CD8-positive, alpha-beta memory T cell (primary cell): ENCODE measurements at places on chromosomes 2 and 18. TPM values are rescaled to one million over a fixed set of nuclear protein-coding genes. Genes with fewer than 3 reads are reported as not detected.
A peak's percentile ranks its signal among the peaks of the same experiment; 100 is the strongest.

DNA sequence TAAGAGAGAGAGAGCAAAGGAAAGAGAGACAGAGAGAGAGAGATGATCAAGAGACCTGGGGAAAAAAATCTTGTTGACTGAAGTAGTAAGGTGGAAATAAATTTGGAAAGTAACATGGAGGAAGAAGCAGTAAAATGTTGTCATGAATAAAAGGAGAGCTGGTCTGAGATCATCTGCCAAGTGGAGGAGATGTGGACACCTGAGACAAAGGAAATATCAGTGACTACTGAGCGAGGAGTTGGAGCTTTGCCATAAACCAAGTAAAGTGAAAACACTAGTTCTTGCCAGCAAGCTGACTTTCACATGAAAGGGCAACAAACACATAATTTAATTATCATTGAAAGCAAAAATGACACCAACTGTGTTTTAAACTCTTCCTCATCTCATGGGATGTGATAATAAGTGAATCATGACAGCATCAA, 49.0 kb upstream of the DSG1 start:
- H3K36me3 ChIP-seq = no peaks in the 10 kb centered on the region
- no peaks in the 10 kb centered on the region for H3K27me3 ChIP-seq
- DNase-seq = no peak
- H3K4me1 ChIP-seq = no peaks in the 10 kb centered on the region
- H3K27ac ChIP-seq = no peak overlapping the region
- H3K4me3 ChIP-seq = no peak overlapping the region

GRCh38 chr18:58391932-58392323, 237.0 kb downstream of the ALPK2 start:
- no peaks in the 10 kb centered on the region for H3K27me3 ChIP-seq
- DNase-seq = no peak
- no peak overlapping the region for H3K4me3 ChIP-seq
- H3K4me1 ChIP-seq = no peaks in the 10 kb centered on the region
- H3K36me3 ChIP-seq = no peaks in the 10 kb centered on the region

MC4R gene
- not detected for total RNA-seq

GRCh38 chr2:231648579-231649174, 56.0 kb downstream of the TEX44 start:
- H3K4me1 ChIP-seq = no peaks in the 10 kb centered on the region

DNA sequence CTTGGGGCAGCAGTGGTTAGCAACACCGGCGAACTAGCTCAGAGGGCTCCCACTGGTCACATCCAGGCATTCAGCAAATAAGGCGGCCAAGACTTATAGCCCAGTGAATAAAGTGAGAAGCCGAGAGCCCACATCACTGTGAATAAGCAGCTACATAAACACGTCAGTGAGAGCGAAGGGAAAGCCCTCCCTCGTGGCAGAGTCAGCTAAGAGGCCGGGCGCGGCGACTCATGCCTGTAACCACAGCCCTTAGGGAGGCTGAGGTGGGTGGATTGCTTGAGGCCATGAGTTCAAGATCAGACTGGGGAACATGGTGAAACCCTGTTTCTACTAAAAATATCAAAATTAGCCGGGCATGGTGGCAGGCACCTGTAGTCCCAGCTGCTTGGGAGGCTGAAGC, 5.2 kb downstream of the D2HGDH start:
- no peaks in the 10 kb centered on the region for H3K27me3 ChIP-seq
- H3K27ac ChIP-seq = no peak overlapping the region
- H3K4me3 ChIP-seq = no peak overlapping the region
- peaks cover 26% of the 10 kb centered on the region for H3K4me1 ChIP-seq

- H3K27ac ChIP-seq = no peak overlapping the region
- no peaks in the 10 kb centered on the region for H3K4me1 ChIP-seq
- no peaks in the 10 kb centered on the region for H3K36me3 ChIP-seq
- no peak overlapping the region for H3K4me3 ChIP-seq
Observed at GRCh38 chr2:153110486-153110885, 368.1 kb downstream of the RPRM start.

AKAIN1 gene
- total RNA-seq = not detected

ZNF407 gene
- total RNA-seq = 14.9 TPM

DNA sequence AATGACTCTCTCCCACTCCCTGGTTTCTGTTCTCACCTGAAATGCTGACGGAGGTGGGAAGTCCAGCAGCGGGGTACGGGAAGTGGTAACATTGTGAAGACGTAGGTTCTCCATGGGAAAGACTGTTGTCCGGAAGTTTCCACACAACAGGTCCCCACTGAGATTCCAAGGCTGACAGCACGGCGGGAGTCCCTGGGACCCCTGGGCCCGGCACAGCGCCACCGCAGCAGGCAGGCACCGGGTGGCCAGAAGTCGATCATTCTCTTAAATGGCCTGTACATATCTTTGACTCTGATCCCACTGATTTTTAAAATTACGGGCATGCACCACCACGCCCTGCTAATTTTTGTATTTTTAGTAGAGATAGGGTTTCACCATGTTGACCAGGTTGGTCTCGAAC, 201.0 kb upstream of the SALL3 start:
- no peak overlapping the region for H3K27ac ChIP-seq
- no peaks in the 10 kb centered on the region for H3K27me3 ChIP-seq
- H3K4me3 ChIP-seq = no peak overlapping the region
- DNase-seq = no peak
- H3K4me1 ChIP-seq = no peaks in the 10 kb centered on the region

DNA sequence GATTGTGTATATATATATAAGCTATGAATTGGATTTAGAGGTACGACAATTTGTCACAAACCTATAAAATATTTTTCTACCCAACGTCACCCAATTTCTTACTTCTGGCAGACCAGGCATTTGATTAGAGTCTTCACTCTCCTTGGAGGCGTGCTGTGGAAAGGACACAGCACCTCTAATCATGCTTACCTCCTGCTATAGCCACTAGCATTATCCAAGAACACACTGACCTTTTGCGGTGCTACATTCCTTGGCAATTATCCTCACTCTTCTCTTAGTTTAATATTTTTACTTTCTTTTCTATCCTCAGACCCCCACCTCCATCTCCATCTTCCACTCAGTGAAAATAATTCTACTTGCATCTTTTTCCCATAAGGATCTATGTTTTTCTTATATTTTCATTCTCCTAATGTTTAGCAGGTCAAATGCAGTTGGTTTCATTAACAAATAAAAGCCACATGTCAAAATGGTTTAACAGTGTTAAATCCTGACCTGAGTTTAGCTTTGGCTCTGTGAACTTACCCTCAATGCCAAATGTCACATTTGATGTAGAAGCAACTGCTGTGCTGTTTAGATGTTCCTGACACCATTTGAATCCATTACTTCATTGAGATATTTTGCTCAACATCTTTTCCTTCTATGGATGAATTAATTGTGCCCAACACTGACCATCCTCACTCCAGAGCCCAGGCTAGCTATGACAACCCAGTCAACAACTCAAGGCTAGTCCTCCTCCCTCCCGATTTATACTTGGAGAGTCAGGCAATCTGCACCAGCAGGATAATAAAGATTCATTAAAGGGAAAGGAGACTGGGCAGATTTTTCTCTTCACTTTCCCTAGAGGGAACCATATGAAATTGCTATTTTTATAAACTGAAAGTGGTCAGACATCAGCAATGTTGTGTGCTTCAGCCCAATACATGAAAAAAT, 240.5 kb downstream of the MREG start:
- H3K4me3 ChIP-seq = no peak overlapping the region
- H3K4me1 ChIP-seq = no peaks in the 10 kb centered on the region
- DNase-seq = no peak
- H3K27me3 ChIP-seq = no peaks in the 10 kb centered on the region

DNA sequence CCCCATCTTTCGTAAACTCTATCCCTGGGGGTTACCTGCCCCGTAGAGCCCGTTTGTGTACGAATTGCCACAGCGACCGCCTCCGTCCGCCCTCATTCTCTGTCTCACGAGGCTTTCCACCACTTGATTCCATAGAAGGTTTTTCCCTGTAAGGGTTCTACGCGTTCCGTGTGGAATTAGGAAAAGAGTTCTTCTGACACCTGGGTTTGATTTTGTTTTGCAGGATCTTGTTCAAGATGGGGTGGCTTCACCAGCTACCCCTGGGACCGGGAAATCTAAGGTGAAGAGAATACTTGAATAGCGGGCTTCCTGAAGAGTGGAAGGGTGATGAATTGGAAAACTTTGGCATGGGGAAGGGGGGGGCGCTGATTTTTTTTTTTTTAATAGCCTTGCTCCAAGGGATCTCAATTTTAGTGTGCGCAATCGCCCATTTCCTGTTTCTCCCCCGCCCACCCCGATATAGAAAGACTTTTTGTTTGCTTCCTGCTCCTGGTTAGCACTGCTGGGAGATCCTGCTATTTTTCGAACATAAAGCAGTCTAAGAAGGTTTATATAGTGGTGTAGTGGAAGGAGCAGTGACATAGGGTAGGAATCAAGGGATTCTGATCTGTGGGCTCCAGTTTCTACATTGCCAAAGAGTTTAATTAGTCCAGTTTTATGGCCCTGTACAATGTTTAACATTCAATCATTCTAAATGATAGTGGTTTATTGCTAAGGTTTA, 564 bp downstream of the GCC2 start:
- H3K27ac ChIP-seq = peak overlapping the region; percentile 99
- DNase-seq = peak; percentile 40
- H3K4me1 ChIP-seq = peaks cover 22% of the 10 kb centered on the region
- peaks cover 8% of the 10 kb centered on the region for H3K36me3 ChIP-seq

ANO7 gene
- total RNA-seq = 0.83 TPM

PTPRM gene
- 7.4 TPM for total RNA-seq

DNA sequence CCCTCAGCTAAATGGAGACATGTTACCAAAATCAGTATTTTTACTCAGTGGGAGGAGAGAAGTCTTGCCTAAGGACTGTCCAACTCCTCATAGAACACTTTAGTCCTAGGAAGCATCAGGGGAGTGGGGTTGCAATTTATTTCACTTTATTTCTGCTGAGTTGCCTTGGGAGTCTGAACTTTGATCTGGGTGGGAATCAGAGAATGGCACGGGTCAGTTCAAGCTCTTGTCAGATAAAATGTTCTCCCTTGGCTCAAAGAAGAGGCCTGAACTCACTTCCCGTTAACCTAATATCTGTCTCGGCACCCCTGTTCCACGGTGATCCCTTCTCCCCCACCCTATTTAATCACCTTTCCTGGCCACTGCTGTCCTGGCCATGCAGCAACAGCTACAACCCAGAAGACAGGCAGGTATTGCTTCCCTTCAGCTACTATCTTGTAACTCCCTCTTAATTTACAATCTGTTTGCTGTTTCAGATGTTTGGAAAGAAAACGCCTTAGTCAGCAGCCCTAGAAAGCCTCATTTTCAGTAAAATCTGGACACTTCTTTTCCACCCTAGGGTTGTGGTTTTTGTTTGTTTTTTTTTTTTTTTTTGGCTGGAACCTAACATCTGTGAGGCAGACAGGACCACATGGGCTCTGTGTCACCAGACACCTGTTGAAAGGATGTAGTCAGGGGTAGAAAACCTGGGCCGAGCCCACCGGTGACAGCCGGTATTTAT, 52.5 kb downstream of the SERTAD2 start:
- no peak overlapping the region for H3K4me3 ChIP-seq
- H3K36me3 ChIP-seq = no peaks in the 10 kb centered on the region
- no peak overlapping the region for H3K27ac ChIP-seq
- H3K27me3 ChIP-seq = no peaks in the 10 kb centered on the region
- DNase-seq = no peak

GRCh38 chr2:185299867-185300266, 438.7 kb upstream of the FSIP2 start:
- H3K27ac ChIP-seq = no peak overlapping the region
- DNase-seq = no peak
- no peaks in the 10 kb centered on the region for H3K4me1 ChIP-seq
- H3K36me3 ChIP-seq = no peaks in the 10 kb centered on the region
- H3K4me3 ChIP-seq = no peak overlapping the region
- no peaks in the 10 kb centered on the region for H3K27me3 ChIP-seq

GRCh38 chr18:13398631-13399030, 180.1 kb downstream of the LDLRAD4 start:
- no peaks in the 10 kb centered on the region for H3K27me3 ChIP-seq
- DNase-seq = no peak
- no peak overlapping the region for H3K4me3 ChIP-seq
- H3K4me1 ChIP-seq = no peaks in the 10 kb centered on the region

GRCh38 chr2:10380048-10380926, 67.8 kb downstream of the ODC1 start:
- no peaks in the 10 kb centered on the region for H3K27me3 ChIP-seq
- no peak overlapping the region for H3K27ac ChIP-seq
- peak; percentile 22 for DNase-seq
- H3K4me1 ChIP-seq = peaks cover 96% of the 10 kb centered on the region

- no peak overlapping the region for H3K27ac ChIP-seq
- no peaks in the 10 kb centered on the region for H3K4me1 ChIP-seq
Observed at GRCh38 chr18:31401156-31402025, 24.8 kb downstream of the DSG4 start.

GRCh38 chr2:129735576-129735975, 243.9 kb upstream of the RAB6C start:
- no peaks in the 10 kb centered on the region for H3K4me1 ChIP-seq
- DNase-seq = no peak
- H3K27me3 ChIP-seq = no peaks in the 10 kb centered on the region

DNA sequence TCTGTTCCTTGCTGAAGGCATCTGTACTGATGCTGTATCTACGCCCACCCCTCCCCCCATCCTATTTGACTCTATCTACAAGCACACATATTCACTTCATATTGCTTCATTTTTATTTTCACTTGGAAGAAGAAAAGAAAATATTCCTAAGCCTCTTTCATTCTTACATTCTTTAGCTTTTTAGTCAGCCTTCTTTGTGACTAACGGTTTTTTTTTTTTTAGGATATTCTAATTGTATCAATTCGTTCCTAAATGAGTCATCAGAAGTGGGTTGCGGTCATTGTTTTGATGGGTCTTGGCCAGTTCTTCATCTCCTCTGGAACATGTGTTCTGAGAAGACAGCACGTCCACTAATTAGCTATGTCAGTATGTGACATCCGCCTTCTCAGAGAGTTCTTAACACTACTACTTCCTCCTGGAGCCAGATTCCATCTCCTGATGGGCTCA, 88.7 kb downstream of the MYO1B start:
- H3K27ac ChIP-seq = no peak overlapping the region
- no peaks in the 10 kb centered on the region for H3K27me3 ChIP-seq
- no peak overlapping the region for H3K4me3 ChIP-seq
- no peak for DNase-seq
- no peaks in the 10 kb centered on the region for H3K36me3 ChIP-seq
- H3K4me1 ChIP-seq = no peaks in the 10 kb centered on the region

- H3K27ac ChIP-seq = no peak overlapping the region
- DNase-seq = no peak
- H3K36me3 ChIP-seq = no peaks in the 10 kb centered on the region
Observed at GRCh38 chr2:203973000-203973399, 36.4 kb downstream of the ICOS start.

ARHGEF4 gene
- total RNA-seq = 0.51 TPM

DNA sequence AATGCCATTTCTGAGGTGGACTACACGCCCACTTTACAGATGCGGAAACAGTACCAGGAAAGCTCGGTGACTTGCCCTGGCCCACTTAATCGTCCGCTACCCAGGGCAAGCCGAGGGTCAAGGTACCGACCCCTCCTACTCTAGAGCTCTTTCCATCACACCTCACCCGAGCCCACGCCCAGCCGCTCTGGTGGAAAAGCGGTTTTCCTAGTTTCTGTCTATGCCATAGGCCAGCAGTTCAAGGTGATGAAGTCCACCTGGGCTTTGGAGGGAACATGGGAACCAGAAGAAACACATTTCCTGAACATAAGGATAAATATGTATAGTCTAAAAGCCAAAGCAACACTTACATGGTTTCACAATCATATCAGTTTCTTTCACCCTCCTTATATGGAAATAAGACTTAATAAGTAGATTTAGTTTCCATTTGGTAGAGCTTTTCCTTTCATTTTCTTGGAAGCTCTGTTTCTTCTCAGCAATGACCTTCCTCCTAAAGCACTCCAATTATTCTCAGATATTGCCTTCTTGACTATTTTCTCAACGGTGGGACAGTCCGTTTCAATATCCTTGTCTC, 567 bp downstream of the VWA3B start:
- no peaks in the 10 kb centered on the region for H3K27me3 ChIP-seq
- H3K4me1 ChIP-seq = no peaks in the 10 kb centered on the region
- DNase-seq = no peak
